Pancreas (tissue), 10 donors: ENCODE measurements at places on chromosomes 11 and 22. TPM values are rescaled to one million over a fixed set of nuclear protein-coding genes. Genes with fewer than 3 reads are reported as not detected.

- DNase-seq, result no peak
Observed at GRCh38 chr11:100294748-100295147, 392.3 kb upstream of the ARHGAP42 start.

DNA sequence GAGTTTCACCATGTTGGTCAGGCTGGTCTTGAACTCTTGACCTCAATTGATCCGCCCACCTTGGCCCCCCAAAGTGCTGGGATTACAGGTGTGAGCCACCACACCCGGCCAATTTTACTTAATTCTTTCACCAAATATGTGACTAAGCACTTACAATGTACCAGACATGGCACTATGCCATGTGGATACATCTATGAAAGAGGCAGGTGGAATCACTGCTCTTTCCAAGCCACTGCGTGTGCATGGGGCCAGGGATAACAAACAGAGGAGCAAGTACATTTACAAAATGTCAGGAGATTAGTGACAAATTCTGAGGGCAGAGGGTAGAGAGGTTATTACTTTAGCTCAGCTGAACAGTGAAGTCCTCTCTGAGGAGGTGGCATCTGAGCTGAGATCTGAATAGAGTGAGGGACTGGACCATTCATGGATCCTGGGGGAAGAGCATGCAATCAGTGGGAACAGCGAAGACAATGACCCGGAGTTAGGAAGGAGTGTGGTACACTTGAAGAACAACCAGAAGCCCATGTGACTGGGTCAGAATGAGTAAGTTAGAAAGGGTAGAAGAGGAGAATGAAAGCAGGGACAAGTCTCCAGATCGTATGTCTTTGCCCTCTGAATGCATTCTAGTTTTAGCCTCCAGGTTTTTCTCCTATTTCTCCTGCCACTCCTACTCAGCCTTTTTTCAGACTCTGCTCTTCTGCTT is 38.3 kb upstream of the GRAMD1B start:
- no peak for DNase-seq

DNA sequence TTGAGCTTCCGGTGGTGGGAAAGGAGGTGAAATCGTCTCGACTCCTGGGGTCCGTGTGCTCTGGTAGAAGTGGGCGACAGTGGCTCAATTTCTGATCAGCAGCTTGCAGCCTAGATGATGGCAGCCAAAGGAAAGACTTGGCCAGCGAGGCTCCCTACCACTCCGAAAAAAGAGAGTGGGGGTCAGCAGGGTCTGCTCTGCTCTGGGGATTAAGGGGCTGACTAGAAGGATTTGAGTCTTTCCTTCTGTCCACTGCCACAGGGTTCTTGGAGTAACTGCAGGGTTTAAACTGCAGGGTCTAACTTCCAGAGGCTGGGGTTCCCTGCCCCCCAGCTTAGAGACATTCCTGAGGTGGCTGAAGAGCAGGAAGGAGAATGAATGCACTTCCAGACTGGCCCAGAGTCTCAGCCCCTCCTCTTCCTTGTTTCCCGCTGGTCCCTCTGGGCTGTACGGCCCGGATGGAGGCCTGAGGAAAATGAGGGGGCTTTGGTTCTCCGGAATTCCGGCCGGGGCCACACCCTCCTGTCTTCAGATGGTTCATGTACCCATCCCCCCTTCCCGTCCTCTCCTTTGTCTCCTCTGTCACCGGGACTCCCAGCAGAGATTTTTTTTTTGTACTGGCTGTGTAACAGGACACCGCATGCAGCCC is 907 bp downstream of the SERPINH1 start:
- DNase-seq, result no peak

FOLR1 gene
- 6.2 TPM for total RNA-seq

ZNF280B gene
- total RNA-seq, result 0.79 TPM

CYP2D6 gene
- 0.43 TPM for total RNA-seq
